Activated T-cell treated with anti-CD3 and anti-CD28 coated beads, Interleukin-2, amount 50 U/mL, for 72 hours (primary cell): ENCODE measurements at places on chromosomes 6 and 20. TPM values are rescaled to one million over a fixed set of nuclear protein-coding genes. Genes with fewer than 3 reads are reported as not detected.

DEFB124 gene
- not detected for total RNA-seq

CCN5 gene
- total RNA-seq, result not detected

GSTA2 gene
- not detected for total RNA-seq

RIMS1 gene
- total RNA-seq, result not detected

TTK gene
- total RNA-seq, result 37.9 TPM

ARMC12 gene
- total RNA-seq, result 5.2 TPM

SYTL3 gene
- 267 TPM for total RNA-seq

LY6G6D gene
- total RNA-seq, result not detected

DLK2 gene
- total RNA-seq, result 2.6 TPM

PTCRA gene
- not detected for total RNA-seq

PAK5 gene
- not detected for total RNA-seq

PRICKLE4 gene
- total RNA-seq, result 0.29 TPM

SLC17A4 gene
- total RNA-seq, result not detected

WTAP gene
- total RNA-seq, result 109 TPM

PRSS16 gene
- 5.3 TPM for total RNA-seq

KCNS1 gene
- total RNA-seq, result 0.58 TPM

B3GAT2 gene
- total RNA-seq, result not detected

LY6G6C gene
- total RNA-seq, result 0.67 TPM

C6orf15 gene
- total RNA-seq, result not detected

PACRG gene
- not detected for total RNA-seq

PPP1R16B gene
- total RNA-seq, result 143 TPM

OXT gene
- 1.8 TPM for total RNA-seq

NOTCH4 gene
- 0.79 TPM for total RNA-seq

BNIP5 gene
- total RNA-seq, result not detected

SNAI1 gene
- total RNA-seq, result 1.3 TPM

ZSCAN23 gene
- total RNA-seq, result 2.5 TPM

PPIL6 gene
- 0.56 TPM for total RNA-seq

TUBB1 gene
- total RNA-seq, result not detected

UNC93A gene
- total RNA-seq, result not detected

ADAM33 gene
- total RNA-seq, result not detected

GRM1 gene
- total RNA-seq, result not detected

CNKSR3 gene
- 0.07 TPM for total RNA-seq

GJA1 gene
- total RNA-seq, result 0.19 TPM

SIM1 gene
- 0.07 TPM for total RNA-seq
